NCI-H146 (cell line): ENCODE measurements at places on chromosomes 5 and 9.

DNA sequence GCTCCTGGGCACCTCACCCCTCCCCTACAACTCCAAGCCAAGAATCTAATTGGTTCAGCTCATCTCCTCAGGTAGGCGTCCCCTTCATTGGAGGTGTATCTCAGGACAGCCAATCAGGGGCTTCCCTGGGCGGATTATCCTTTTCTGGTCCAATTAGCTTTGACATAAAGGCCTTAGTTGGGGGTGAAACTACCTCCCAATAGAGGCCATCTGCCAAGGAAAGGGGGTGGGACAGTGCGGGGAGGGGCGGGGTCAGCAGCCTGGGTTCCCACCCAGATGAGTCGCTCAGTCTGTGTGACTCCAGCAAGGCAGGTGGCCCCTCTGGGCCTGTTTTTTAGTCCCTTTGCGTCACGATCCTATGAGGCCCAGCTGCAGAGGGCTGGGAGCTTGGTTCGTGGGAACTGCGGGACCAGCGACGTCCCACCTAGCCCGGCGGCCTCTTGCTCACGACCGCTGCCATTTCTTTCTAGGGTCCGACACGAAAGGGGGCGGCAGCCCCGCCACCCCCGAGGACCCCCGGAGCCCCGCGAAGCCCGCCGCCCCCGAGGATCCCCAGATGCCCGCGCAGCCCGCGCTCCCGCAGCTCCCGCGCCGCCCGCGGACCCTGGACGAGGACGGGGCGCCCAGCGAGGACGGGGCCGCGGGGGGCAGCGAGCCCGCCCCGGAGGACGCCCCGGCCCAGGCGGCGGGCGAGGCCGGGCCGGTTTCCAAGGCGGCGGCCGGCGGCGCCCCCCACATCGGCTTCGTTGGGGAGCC, 8.9 kb downstream of the PRRT1B start:
- no peak for DNase-seq

DNA sequence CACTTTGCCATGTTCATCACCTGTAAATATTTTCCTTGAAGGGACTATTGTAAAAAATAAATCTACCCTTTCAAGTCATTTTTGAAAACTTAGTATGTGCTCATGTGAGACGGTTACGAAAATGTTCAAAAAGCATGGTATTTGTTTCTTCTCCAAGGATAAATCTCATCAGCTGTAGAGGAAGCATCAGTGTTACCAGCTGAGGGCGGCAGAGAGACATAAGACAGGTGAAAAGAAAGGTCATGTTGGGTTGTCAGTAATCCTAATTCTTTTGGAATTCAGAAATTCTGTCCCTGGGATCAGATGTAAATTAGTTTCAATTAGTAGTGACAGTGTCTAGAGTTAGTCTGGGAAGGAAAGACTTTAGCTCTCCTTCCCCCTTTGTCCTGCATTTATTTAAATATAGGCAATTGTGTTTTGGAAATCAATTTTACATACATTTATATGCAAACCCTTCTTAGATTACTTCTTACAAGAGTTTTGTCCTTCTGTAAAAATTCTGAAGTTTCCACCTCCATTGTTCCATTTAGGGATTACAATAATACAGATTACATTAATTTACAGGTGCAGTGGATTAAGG, 791.9 kb upstream of the CDH6 start:
- peak; percentile 51 for DNase-seq

- DNase-seq, result no peak
Observed at GRCh38 chr5:5711112-5711511, 288.6 kb downstream of the ICE1 start.

DNA sequence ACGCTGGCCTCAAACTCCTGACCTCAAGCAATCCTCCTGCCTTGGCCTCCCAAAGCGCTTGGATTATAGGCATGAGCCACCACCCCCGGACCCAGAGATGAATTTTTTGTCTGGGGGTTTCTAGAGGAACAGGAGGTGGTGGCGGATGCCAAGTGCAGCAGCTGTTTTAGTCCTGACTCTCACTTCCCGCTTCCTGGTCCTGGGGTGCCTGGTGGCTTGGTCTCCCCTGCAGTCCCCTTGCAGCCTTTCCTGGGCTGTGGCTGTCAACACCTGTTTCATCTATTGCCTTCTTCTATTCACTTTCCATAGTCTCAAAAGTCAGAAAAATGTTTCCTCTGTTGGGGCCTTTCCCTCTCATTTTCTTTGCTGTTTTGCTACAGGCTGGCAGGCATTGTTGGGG, 6.5 kb upstream of the NHP2 start:
- no peak for DNase-seq

DNA sequence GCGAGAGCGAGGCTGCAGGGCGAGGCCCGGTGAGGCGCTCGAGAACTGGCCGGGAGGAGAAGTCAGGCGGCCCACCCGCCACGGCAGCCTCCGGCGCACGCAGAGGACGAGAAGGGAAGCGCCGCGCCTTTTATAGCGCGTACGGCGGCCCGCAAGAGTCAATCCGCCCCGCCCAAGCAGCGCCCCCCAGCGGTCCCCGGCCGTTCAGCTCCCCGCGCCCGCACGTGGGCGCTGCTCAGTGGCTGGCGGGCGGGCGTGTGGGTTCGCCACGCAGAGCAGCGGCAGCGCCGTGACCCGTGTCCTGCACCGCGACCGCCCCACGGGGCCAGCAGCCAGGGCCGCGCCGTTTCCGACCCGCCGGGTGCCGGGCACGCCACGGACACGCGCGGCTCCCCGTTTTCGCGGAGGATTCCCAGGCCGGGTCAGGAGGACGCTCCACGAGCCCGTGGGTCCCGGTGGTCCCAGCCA, 14.6 kb downstream of the LCN10 start:
- peak; percentile 76 for DNase-seq

DNA sequence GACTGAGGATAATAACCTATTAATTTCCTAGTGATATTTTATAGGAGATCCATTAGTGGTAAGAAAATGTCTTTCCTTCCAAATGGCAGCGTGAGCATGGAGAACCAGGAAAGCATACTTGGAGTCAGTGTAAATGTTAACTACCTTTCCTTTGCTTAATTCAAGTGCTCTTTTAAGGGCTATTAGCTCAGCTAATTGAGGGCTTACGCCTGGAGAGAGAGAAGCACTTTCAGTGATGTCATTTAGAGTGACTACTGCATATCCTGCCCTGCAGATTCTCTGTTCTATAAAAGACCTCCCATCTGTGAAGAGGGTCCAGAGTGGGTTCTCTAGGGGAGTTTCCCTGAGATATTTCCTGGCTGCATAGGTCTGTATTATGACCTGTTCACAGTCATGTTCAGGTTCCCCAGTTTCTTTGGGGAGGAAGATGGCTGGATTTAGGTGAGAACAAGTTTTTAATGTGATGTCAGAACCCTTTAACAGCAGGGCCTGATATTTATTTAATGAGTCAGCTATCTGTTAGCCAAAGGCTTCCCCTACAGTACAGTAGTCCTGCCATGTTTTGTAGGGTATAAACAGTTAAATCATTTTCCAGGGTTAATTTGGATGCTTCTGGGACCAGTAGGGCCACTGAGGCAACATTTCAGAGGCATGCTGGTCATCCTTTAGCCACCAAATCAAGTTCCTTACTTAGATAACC, 89.6 kb downstream of the TRIM36 start:
- DNase-seq, result peak; percentile 19

DNA sequence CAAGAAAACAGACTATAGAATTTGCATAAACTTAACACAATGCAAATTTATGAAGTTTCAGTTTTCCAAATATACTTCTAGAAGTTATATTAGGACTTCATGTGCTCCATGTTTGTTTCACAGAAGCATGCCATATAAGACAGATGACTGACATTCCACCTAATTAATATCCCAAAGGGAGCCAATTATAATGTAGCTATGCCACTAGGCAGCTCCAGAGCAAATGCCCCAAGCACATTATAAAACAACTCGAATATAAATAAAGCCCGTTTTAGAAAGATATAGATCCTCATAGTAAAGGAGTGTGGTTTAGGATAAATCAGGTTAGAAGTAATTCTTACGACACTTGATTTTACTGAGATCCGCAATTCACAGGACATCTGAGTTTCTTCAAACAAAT, 8.9 kb downstream of the DROSHA start:
- no peak for DNase-seq

- DNase-seq, result no peak
Observed at GRCh38 chr9:132511191-132511999, 71.0 kb upstream of the BARHL1 start.

DNA sequence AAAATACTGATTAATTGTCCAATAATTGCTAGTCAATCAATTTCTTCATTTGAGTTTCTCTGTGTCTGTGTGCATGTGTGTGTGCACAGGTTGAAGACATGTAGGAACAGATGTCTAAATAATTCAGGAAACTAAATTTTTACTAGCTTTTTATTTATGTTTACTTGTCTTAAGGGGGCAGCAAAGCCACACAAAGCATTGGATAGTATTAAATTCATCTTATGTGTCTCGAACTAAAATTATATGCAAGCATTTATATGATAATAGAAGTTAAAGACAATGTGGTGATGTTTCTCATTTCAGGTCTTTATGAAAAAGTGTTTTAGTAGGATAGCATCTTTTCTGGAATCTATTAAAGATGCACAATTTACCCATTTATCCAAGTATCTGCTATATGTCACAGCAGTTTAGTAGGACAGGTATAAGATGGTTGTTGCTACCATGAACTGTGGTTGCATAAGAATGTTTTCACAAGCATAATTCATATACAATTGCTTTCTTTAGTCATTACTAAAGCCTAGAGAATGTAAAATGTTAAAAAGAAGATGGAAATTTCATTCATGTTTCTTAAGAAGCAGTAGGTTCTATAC, 784.6 kb upstream of the NUDT12 start:
- peak; percentile 23 for DNase-seq

DNA sequence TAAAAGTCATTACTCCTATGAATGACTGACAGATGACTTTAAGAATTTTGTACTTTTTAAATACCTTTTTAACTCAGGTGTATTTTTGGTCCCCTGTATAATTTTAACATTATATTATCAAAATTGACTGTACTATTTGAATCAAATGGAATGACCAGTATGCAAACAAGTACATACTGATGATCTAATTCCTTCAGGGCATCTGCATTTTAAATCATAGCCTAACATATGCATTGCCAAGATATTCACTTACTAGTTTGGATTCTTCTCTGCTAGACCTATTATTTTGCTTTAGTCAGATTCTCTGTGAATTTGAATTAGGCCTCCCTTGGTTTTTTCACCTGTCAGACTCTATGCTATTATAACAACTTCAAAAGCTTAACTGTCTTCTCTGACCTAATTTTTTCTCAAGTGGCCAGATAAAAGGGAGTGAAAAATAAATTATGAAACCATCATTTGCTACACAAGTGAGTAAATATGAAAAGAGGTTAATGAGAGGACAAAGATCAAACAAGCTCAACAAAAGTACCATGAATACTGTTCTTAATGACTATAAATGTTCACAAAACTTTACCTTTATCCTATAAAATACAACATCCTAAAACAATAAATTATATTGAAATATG, 1505.2 kb upstream of the CDH9 start:
- no peak for DNase-seq

DNA sequence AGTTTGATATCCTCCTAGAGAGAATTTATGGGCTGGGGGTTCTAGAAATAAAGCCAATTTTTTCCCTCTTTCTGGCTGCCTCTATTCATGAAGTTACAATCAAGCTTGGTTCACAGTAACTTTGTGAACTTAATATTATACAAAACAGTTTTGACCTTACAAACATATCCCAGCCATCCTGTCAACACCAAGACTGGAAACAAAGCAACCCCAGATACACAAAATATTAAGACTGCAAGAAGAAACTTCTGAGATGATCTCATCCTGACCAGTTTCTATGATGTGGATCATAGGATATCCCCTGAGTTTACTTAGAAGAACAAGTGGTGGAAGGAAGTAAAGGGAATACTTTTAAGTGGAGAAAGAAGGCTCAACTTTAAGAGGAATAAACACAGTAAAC, 28.3 kb upstream of the CER1 start:
- DNase-seq, result no peak

GRCh38 chr5:6360323-6361072, 17.8 kb downstream of the MED10 start:
- no peak for DNase-seq

DNA sequence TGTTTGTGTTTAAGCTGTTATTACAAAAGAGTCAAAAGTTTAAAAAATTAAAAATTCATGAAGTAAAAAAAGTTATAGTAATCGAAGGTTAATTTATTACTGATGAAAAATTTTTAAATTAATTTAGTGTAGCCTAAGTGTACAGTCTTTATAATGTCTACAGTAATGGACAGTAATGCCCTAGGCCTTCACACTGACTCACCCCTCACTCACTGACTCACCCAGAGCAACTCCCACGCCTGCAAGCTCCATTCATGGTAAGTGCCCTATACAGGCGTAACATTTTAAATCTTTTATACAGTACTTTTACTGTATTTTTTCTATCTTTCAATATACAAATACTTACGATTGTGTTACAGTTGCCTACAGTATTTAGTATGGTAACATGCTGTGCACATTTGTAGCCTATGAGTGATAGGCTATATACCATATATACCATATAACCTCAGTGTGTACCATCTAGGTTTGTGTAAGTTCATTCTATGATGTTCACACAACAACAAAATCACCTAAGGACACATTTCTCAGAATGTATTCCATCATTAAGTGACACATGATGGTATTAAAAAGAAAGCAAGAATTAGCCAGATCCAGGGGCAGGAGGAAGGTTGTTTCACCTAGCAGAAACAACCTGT, 40.1 kb downstream of the DCAF10 start:
- no peak for DNase-seq

- peak; percentile 54 for DNase-seq
Observed at GRCh38 chr9:2180154-2180553, 165.0 kb downstream of the SMARCA2 start.

DNA sequence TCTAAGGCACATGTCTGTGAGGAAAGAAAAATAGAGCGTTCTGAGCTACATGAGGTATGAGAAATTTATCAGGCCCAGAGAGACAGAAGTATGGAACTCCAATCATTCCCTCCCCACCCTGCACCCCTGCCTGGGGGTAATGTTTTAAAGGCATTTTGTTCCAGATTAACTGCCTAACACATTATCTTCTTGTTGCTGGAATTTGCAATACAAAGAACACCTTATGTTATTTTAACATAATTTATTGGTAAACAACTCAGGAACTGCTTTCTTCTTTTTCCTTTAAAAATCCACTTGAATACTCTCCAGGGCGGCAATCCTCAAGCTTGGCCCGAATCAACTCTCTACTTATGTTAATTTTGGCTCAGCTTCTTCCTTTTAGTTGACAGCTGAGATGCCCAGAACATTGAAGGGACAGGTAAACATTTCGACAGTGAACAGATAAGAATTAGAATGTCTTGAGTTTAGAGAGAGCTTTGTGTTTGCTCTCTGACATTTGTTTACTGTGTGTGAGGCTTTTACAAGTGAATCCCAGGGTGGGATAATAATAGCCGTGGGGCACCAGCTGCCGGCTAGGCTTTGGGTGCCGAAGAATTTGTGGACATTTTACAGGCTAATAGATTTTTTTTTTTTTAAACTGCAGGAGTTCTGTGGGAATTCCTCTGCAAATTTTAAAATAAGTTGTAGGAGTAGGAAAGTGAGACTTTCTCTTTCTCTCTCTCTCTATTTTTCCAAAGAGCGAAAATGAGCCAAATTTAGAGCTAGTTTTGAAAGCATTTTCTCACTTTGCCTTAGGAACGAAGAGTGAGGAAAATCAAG, 96.4 kb upstream of the TAF11L2 start:
- peak; percentile 76 for DNase-seq

GRCh38 chr5:172534229-172535107, 80.1 kb upstream of the SH3PXD2B start:
- DNase-seq, result no peak

- no peak for DNase-seq
Observed at GRCh38 chr5:151388960-151389359, 41.6 kb upstream of the SLC36A2 start.
